Stimulated activated CD4-positive, alpha-beta T cell treated with anti-CD3 and anti-CD28 coated beads, TNF-alpha, amount 100 ng/mL, for 1 hour (primary cell): ENCODE measurements at places on chromosomes 2 and 18.

GRCh38 chr2:101596333-101596732 lies 101.2 kb upstream of the MAP4K4 start:
- DNase-seq = no peak

GRCh38 chr2:130375291-130376266 lies 19.7 kb downstream of the PTPN18 start:
- no peak for DNase-seq

- DNase-seq = no peak
These were observed 199.4 kb downstream of the GBX2 start for GRCh38 chr2:235968616-235969324.

- DNase-seq = no peak
These were observed 57.2 kb upstream of the PXDN start for GRCh38 chr2:1801541-1801940.

GRCh38 chr2:203799908-203800307 lies 67.7 kb upstream of the CTLA4 start:
- no peak for DNase-seq

- no peak for DNase-seq
These were observed 723.7 kb downstream of the DCDC2C start for GRCh38 chr2:4427083-4427482.

DNA sequence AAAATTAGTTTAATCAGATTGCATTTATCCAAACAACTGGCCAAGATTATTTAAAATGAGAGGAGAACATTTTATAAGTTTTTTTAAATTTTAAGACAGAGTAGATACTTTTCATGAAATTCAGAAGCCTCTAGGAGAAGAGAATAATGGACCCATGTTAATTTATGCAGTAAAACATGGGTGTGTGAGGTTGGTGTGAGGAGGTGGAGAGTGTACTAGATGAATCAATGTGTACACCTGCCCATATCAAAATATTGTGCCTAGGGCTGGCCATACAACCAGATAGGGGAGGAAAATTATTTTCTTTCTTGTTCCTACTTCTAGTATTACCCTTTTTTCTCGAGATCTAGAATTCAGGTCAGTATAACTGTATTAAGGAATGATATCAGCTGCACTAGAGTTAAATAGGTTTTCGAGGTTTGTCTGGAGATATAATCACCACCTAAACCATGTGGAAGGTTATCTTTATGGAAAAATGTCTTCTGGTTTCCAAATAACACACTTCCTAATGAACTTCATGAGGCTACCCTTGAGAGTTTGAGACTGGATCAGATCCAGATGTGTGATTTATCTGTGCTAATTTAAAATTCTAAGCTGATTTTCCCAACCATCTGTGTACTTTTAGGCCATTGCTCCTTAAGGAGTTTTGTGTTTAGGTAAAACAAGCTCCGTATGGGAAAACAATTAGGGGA lies 37.6 kb downstream of the TMEM178A start:
- no peak for DNase-seq

DNA sequence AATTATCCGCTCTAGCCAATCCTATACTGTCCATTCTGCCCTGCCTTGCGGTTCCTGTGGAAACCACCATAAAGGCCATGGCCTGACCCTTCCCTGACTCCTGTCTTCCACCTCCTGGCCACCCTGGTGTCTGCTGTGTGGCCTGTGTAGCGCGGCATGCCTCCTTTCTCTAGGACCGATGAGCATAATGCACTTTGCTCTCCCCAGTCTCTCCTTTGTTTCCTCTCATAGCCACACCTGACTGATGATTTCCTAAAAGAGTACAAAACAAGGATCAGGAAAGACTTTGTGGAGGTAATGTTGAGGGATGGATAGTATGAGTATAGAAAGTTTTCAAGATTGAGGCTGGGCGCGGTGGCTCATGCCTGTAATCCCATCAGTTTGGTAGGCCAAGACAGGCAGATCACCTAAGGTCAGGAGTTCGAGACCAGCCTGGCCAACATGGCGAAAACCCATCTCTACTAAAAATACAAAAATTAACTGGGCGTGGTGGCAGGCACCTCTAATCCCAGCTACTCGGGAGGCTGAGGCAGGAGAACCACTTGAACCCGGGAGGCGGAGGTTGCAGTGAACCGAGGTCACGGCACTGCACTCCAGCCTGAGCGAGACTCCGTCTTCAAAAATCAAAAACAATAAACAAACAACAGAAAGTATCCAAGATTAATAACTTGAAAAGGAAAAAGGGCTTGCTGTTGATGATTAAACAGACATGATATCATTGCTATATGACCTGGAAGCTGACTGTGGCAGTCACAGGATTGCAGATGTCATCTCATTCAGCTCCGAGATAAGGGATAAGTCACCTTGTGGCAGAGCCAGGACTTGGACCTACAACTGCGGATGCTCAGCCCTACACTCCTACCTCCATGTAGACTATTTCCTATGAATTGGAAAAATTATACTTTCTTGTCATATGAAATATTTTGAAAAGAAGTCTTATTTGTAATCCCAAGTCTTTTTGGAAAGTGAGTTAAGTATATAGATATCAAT lies 16.6 kb downstream of the SOWAHC start:
- DNase-seq = no peak

DNA sequence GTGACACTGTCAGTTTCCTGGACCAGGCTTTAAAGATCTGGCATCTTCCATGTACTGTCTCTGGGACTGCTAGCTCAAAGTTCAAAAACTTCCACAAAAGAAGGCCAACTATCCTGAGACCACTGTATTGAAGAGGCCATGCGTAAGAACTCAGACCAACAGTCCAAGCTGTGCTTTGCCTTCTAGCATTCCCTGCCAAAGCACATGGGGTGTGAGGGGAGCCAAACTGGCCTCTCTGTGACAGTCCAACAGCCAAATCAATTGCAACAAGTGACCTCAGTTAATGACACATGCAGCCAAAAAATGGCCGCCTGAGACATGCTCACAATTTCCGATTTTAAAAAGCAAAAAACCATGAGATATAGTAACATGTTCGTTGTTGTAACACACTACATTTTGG lies 160.3 kb upstream of the CDH19 start:
- no peak for DNase-seq

DNA sequence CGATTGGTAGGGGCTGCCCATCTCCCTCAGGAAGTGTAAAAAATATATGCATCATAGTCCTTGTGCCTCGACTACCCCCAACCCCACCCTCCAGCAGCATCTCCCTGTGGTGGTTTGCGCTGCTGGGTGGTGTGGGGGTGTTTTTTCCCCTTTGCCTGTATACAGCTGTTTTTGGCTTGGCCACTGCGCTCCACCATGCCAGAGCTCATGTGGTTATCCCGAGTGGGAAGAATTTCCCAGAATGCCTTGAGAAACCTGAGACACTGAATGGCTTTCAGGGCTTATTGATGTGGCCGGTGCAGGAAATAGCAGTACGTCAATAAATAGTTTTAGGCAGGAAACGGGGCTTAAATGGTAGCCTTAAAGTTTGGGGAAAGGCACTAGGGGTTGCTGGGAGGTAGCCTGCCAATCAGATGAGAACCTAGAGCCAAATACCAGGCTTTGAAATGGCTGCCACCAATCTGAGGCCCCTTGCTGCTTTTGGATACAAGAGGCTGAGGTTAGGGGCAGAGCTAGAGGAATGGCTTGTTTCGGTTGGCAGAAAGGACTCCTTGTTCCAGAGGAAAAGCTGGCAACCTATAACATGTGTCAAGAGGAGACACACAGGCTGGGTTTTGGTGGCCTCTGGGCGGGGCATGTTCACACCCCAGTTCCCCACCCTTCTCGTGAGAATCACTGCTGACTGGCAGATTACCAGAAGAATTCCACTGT lies 144.1 kb downstream of the SMAD7 start:
- DNase-seq = no peak

- DNase-seq = no peak
These were observed 28.5 kb downstream of the GALNT14 start for GRCh38 chr2:31109633-31110192.

DNA sequence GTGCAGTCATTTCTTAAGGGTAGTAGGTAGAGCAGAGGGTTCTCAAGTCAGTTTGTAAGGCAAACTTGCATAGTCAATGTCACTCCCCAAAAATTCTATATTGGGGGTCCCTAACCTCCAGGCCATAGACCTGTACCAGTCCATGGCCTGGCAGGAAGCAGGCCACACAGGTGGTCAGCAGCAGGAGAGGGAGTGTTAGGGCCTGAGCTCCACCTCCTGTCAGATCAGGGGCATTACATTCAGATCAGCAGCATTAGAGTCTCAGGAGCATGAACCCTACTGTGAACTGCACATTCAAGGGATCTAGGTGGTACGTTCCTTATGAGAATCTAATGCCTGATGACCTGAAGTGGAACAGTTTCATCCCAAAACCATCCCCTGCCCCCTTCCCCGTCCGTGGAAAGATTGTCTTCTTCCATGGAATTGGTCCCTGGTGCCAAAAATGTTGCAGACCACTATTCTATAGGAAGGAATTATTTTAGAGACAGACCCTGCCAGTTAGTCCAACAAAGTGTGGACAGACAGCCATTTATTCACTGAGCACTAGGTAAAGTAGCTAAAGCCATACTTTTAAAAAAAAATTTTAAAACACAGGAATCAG lies 6.7 kb downstream of the COA5 start:
- no peak for DNase-seq

DNA sequence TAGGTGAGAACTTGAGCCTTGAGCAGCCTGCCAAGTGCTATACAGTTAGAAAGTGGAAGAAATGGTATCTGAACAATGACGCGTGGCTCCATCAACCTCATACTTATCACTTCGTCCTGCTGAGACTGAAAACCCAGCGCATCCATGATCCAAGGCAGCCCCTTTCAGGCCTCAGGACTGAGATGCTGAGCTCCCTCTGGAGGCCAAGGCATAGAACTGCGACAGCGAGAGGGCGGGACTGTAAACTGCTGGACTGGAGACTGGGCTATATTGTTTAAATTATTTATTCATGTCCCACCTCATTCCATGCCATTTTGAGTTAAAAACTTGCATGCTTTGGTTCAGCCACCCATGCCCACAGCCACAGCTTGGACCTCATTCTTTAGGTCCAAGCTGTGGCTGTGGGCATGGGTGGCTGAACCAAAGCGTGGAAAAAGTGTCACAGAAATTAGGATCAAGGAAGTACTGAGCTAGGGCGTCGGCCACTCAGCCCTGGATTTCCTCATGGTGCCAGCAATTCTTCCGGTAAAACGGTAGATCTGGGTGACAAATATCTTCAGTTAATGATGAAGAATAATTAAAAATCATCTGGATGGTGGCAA lies 195.5 kb downstream of the L3MBTL4 start:
- no peak for DNase-seq

DNA sequence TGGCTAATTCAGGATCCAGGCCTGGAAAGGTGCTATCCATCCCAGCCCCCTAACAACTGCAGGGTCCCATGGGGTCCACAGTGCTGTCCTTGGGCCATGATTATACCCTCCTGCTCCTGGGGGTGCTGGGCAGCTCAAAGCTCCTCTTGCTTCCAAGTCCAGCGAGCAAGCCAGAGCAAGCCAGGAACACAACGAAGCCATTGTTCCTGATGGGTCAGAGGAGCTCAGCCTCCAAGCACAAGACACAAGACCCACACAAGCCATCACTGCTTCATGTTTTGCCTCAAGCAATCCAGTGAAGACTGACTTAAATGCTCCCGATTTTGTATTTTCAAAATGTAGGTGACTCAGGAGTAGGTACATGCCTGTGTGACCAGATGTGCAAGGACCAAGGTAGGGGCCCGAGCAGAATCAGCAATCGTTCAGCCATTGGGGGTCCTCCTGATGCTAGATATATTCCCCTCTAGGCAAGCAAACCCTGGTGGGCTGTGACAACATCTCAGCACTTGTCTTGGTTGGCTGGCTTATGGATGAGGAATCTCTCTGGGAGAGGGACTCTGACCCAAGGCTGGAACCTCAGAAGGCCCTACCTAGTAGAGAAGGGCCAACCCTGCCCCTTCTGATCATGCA lies 90.8 kb downstream of the EPAS1 start:
- no peak for DNase-seq

DNA sequence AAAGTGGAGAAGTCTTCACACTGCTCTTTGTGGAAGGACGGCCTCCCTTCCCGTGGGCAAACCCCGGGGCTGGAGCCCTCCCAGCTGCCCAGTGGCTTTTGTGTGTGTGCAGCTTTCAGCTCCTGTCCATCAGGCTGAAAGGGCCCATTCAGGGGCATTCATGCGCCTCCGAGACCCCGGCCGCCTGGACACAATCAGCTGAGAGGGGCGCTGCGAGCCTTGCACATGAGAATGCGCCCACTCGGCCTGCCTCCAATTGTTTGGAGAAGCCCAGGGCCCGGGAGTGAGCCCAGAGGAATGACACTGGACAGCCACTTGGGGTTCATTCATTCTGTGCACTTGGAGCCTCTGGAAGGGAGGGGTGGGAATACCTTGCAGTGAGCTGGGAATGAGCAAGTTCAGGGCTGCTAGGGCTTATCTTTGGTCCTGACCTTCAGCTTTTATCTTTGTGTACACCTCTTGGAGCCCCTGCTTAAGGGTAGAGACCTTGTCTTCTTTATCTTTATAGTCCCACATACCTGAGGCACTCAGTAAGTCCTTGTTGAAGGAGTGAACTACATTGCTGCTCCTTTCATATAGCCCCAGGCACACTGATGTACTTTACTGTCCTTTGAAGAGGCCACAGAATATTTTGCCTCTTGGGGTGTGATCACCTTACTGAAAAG lies 56.5 kb downstream of the TCF7L1 start:
- DNase-seq = no peak

GRCh38 chr18:49842656-49843055 lies 29.3 kb upstream of the ACAA2 start:
- DNase-seq = no peak

DNA sequence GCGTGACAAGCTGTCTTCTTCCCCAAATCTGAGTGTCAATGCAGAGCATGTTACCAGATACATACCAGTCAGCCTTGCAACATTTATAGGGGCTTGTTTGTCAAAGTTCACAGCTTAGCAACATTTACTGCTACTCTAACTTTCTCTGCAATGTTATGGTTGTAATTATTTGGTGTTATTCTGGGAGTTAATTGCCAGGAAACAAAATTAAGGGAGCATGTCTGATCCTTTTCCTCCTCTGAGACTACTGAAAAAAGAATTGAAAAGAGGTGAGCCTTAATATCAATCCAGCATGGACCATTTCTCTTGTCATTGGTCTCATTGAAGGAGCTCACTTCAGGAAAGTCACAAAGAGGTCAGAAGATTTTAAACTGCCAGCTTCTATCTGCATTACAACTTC lies 465.6 kb upstream of the LINC00305 start:
- no peak for DNase-seq

- no peak for DNase-seq
These were observed 519.3 kb upstream of the SOX11 start for GRCh38 chr2:5172923-5173322.

DNA sequence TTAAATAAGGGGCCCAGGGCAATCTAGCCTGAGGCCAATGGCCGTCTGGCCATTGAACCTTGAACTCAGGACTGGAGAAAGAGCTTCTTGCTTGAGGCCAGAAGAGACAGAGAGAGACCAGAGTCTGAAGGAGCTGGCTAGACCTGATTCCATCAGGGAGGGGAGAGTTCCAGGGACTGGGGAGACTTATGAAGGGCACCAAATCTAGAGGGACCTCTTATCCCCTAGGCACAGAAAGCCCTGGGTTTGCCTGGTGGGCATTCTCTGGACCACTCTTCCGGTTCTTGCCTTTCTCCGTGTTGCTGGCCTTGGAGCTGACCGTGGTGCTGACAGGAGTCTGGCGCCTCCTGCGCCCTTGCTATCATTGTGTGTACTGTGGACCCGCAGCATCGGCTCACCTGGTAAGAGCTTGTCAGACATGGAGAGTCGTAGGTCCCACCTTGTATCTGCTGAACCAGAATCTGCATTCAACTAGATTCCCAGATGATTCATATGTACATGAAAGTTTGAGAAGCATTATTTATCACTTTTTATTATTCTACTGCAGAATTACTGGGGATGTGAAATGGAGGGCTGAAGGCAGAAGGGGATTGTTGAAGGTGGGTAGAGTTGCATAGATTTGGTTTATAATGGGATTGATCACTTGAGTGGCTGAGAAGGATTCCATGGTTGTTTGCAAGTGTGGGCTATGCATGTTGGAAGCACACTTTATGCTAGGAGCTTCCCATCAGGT lies 4.3 kb upstream of the TRPM8 start:
- DNase-seq = no peak
